Activated CD4-positive, alpha-beta memory T cell treated with anti-CD3 and anti-CD28 coated beads for 36 hours (primary cell): ENCODE measurements at places on chromosomes 7 and 10. TPM values are rescaled to one million over a fixed set of nuclear protein-coding genes. Genes with fewer than 3 reads are reported as not detected.

DNA sequence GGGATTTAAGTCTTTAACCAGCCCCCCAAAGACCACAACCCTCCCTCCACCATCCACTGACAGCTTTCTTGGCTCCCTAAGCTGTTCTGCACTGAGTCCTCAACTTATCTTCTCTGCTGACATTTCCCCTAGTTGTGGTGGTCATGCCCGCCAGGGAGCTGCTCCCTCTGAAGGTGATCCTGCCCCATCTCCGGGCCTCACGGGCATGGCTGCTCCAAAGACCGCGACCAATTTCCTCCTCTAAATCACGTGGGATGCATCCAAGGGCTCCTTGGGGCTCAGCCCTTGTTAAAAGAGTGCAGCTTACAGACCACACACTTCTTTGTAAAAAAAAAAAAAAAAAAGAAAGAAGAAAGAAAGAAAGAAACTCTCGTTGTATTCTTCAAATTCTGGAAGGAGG lies 27.1 kb upstream of the KLF6 start:
- no peaks in the 10 kb centered on the region for H3K27me3 ChIP-seq
- peak overlapping the region; percentile 59 for H3K4me3 ChIP-seq
- H3K27ac ChIP-seq: no peak overlapping the region
- no peaks in the 10 kb centered on the region for H3K36me3 ChIP-seq
- no peak for DNase-seq
- H3K4me1 ChIP-seq: peaks cover 82% of the 10 kb centered on the region

GRCh38 chr10:5305374-5305773 lies 59.4 kb upstream of the UCN3 start:
- no peak for DNase-seq
- peaks cover 41% of the 10 kb centered on the region for H3K36me3 ChIP-seq
- H3K4me3 ChIP-seq: no peak overlapping the region

DNA sequence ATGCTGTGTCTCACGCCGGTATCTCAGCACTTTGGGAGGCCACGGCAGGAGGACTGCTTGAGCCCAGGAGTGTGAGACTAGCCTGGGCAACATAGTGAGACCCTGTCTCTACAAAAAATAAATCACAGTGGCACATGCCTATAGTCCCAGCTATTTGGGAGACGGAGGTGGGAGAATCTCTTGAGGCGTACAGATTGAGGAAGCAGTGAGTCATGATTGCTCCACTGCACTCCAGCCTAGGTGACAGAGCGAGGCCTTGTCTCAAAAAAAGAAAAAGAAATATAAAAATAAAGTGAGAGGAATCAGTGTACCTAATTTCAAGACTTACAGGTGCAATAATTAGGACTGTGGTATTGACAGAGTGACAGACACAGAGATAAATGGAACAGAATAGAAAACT lies 23.9 kb downstream of the SLC25A40 start:
- H3K4me3 ChIP-seq: no peak overlapping the region
- peaks cover 6% of the 10 kb centered on the region for H3K4me1 ChIP-seq
- no peaks in the 10 kb centered on the region for H3K27me3 ChIP-seq
- peaks cover 27% of the 10 kb centered on the region for H3K36me3 ChIP-seq
- no peak for DNase-seq

- no peaks in the 10 kb centered on the region for H3K36me3 ChIP-seq
- no peaks in the 10 kb centered on the region for H3K4me1 ChIP-seq
- H3K4me3 ChIP-seq: no peak overlapping the region
- H3K27ac ChIP-seq: no peak overlapping the region
Observed at GRCh38 chr7:42137431-42137830, 99.6 kb downstream of the GLI3 start.

Gene SKAP2
- 11.2 TPM for total RNA-seq

GRCh38 chr10:44981172-44982113 lies 2.8 kb upstream of the DEPP1 start:
- H3K27me3 ChIP-seq: no peaks in the 10 kb centered on the region
- H3K4me1 ChIP-seq: no peaks in the 10 kb centered on the region
- H3K27ac ChIP-seq: no peak overlapping the region
- H3K4me3 ChIP-seq: no peak overlapping the region
- no peaks in the 10 kb centered on the region for H3K36me3 ChIP-seq

- no peaks in the 10 kb centered on the region for H3K27me3 ChIP-seq
- H3K36me3 ChIP-seq: peaks cover 2% of the 10 kb centered on the region
- DNase-seq: no peak
- peaks cover 8% of the 10 kb centered on the region for H3K4me1 ChIP-seq
Observed at GRCh38 chr7:107932805-107933204, 41.8 kb downstream of the DLD start.

DNA sequence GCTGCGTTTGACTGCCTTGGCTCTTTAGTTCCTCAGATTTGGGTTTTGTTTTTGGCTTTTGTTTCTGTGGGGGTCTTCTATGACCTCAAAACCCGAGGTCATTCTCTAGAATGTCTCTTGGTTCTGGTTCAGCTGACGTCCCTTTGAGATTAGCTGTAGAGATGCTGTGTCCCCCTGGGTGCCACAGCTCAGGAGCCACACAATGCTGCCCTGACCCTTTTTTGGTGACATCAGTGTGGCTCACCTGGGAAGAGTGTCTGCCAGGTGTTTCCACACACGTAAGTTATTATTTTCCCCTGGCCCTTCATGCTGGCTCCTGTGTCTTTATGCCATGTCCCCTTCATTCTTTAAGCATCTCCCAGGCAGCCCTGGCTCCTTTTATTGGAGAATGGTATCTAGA lies 89.8 kb upstream of the DDC start:
- peaks cover 8% of the 10 kb centered on the region for H3K4me1 ChIP-seq
- no peaks in the 10 kb centered on the region for H3K36me3 ChIP-seq
- no peak for DNase-seq
- H3K4me3 ChIP-seq: no peak overlapping the region
- no peaks in the 10 kb centered on the region for H3K27me3 ChIP-seq

Gene SUN3
- total RNA-seq: not detected

- H3K27ac ChIP-seq: no peak overlapping the region
- no peak for DNase-seq
- no peaks in the 10 kb centered on the region for H3K27me3 ChIP-seq
- H3K4me3 ChIP-seq: no peak overlapping the region
- H3K4me1 ChIP-seq: no peaks in the 10 kb centered on the region
Observed at GRCh38 chr7:70042533-70042932, 444.3 kb downstream of the AUTS2 start.

Gene PARP12
- total RNA-seq: 30.6 TPM

DNA sequence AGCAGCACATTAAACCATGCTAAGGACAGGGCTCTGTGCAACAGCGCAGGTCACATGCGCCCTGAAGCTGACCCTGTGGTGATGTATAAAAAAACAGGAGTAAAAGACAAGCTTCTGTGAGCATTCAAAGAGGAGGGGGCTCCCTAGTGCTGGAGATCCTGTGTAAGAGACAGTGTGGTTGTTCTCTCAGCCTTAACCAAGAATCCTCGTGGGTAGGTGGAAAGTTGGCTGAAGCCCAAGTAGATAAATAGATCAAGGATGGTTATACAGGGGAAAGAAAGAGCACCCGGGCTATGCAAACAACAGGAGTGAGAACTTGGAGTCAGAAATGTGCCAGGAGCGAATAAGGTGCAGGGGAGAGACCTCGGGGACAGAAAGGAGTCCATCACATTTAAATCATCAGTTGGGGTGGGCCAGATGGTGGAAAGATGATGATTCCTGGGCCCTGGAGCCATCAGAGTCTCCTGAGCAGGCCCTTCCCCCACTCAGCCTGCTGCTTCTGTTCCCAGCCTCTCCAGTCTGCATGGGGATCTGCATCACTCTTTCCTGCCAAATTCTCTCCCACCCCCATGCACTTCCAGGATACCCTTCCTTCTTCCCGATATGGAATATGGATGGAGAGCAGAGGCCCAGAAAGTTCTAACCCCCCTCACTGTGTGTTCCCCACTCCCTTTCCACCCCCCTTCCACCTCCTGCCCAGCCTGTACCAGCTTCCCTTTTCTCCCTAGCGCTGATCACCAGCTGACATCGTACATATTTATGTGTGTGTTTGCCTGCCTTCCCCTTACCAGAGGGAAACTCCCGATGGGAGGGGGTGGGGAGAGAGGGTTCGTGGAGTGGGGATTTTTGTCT lies 78.1 kb upstream of the PRR15 start:
- no peaks in the 10 kb centered on the region for H3K36me3 ChIP-seq
- H3K4me3 ChIP-seq: no peak overlapping the region
- no peak overlapping the region for H3K27ac ChIP-seq
- H3K4me1 ChIP-seq: no peaks in the 10 kb centered on the region

DNA sequence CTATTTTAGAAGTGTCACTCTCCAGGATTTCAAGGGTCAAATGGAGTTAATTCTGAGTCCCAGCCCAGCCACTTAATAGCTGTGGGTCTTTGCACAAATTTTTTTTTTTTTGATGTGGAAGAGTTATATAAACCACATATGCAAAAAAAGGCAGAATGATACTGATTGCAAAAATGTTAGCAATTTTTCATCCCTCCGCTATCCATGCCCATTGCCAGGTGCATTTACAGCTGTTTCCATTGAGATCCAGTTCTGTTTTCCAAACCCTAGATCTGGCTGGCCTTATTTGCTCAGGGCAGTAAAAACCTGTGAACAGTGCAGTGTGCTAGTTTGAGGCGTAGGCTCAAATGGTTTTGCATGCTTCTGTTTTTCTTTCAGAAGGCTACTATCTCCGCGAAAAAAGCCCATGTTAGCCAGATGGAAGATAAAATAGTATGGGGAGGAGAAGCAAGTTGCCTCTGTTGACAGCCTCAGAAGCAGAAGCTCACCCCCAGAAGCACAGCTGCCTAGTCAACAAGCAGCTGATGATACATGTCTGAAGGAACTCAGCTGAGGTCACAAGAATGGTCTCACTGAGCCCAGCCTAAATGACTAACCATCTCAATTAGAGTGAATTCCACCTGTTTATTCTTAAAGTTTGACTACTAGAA lies 997 bp upstream of the ZNF138 start:
- DNase-seq: no peak
- no peaks in the 10 kb centered on the region for H3K27me3 ChIP-seq
- peak overlapping the region; percentile 60 for H3K27ac ChIP-seq
- H3K36me3 ChIP-seq: peaks cover 9% of the 10 kb centered on the region
- H3K4me1 ChIP-seq: peaks cover 16% of the 10 kb centered on the region

DNA sequence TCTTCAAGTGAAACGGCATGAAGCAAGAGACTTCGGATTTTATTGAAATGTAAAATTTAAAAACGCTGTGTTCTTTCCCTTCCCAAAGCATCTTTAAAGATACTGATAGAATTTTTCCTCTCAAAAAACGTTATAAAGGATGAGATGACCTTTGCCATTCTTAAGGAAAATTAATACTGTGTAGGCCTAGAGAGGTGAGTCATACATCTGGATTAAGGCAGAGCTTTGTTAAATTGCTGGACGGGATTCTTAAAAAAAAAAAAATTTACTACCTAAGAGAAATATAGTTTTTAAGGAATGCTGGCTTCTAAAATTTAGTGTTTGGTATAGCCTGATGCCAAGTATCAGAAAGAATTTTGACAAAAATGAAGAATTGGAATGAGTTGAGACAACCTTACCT lies 6.3 kb upstream of the HBP1 start:
- no peak for DNase-seq
- H3K27ac ChIP-seq: no peak overlapping the region
- peaks cover 2% of the 10 kb centered on the region for H3K27me3 ChIP-seq
- H3K36me3 ChIP-seq: no peaks in the 10 kb centered on the region
- H3K4me1 ChIP-seq: peaks cover 10% of the 10 kb centered on the region
- H3K4me3 ChIP-seq: no peak overlapping the region

DNA sequence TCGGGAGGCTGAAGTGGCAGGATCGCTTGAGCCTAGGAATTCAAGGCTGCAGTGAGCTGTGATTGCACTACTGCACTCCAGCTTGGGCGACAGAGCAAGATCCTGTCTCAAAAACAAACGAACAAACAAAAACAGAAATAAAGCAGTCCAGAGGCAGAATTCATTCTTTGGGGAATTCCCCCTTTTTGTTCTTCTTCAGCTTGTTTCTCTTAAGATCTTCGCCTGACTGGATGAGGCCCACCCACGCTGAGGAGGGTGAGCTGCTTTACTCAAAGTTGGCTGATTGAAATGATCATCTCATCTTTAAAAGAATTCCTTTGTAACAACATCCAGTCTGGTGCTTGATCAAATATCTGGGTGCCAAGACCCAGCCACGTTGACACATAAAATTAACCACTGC lies 10.7 kb downstream of the MRC1 start:
- no peak overlapping the region for H3K27ac ChIP-seq
- no peaks in the 10 kb centered on the region for H3K36me3 ChIP-seq
- peaks cover 3% of the 10 kb centered on the region for H3K27me3 ChIP-seq
- DNase-seq: no peak

Gene AKR1C3
- 0.33 TPM for total RNA-seq

Gene PPP1R17
- not detected for total RNA-seq

DNA sequence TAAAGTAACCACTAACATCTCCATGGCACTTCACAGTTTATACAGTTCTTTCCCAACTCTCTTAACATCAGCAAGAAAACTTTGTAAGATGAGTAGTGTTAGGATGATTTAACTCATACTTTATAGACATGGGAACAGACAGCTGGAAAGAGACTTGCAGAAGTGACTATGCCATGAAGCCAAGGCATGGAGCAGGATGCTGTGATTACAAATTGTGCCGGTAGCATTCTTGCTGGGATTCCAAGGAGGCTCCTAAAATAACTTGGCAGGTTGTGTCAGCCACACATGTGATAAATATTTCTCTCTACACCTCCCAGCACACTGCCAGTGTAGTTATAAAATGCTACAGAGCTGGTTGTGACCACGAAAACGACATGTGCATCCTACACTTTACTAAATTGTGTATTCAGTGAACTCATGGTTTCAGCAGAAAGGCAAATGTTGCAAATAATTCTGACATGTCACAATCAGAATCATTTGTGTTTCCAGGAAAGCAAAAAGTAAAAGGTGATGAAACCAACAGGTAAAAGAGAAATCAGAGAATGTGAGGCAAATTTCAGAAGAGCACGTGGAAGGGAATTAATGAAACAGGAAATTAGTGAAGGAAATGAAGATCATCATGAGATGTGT lies 5.6 kb upstream of the CYP3A4 start:
- H3K27me3 ChIP-seq: peaks cover 3% of the 10 kb centered on the region
- no peaks in the 10 kb centered on the region for H3K36me3 ChIP-seq
- H3K4me1 ChIP-seq: peaks cover 24% of the 10 kb centered on the region
- H3K4me3 ChIP-seq: no peak overlapping the region

Gene AKR1C2
- total RNA-seq: 0.17 TPM

Gene LRGUK
- 0.07 TPM for total RNA-seq

Gene SERPINE1
- 0.12 TPM for total RNA-seq

DNA sequence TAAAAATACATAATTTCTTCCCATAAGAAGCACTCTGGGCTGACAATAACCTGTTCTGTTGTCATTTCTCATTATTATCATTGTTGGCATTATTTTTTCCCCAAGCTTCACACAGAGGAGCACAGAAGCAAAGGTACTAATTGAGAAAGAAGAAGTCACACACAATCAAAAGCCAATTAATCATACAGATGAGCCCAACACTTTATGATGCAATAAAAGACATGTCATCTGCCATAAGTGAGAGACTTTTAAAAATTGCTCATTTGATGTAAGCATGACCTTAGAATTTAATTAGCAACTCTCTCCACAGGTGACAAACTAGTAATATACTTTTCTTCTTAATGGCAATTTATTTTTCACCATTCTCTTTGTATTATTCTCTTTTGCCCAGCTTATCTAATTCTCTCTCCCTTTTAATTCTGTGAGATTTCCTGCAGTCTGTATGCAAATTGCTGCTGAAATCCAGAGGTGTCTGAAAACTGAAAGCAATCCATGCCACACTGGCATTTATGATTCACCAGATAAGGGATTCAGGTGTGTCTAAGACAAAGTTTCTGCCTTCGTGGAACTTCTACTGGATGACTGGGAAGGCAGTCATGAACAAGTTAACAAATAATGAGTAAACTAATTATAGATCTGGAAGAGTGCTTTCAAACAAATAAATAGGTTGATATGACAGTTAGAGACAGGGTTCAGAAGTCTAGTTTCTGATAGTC lies 203.5 kb downstream of the CHCHD3 start:
- no peak overlapping the region for H3K27ac ChIP-seq
- no peak for DNase-seq
